A673 (cell line): ENCODE measurements at places on chromosomes 4 and X.

DNA sequence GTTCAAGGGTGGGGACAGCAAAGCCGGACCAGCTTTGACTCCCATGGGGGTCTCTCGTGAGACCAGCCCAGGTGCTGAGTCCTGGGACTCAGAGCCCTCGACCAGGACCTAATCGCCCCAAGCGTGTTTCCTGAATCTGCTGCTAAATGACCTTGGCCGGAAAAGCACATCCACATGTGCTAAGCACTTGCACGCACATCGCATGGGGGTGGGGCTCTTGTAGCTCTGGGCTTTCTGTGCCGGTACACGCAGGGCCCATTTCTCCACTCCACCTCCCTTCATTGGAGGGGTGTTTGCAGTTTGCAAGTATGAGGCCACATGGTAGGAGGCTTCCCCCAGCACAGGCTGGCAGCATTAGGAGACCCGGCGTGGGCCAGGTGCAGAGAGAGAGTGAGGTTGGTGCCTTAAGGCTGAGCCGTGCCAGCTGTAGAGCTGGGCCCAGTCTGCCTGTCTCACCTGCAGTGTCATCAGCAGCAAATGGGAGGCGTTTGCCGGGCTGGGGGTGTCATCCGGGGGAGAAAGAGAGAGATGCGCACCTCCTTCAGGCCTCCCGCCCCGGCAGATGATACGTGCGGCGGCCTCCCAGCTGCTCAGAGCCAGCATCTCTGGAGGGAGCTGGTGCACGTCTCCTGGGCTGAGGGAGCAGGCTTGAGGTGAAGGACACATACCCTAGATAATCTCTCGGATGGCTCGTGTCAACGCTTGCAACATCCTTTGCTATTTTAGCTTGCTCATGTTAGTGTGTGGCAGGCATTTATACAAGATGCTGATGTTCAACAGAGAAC is 45.2 kb upstream of the CLCN4 start:
- no peaks in the 10 kb centered on the region for H3K27me3 ChIP-seq
- H3K4me1 ChIP-seq, result no peaks in the 10 kb centered on the region
- no peak overlapping the region for H3K4me3 ChIP-seq
- peaks cover 1% of the 10 kb centered on the region for H3K36me3 ChIP-seq

DNA sequence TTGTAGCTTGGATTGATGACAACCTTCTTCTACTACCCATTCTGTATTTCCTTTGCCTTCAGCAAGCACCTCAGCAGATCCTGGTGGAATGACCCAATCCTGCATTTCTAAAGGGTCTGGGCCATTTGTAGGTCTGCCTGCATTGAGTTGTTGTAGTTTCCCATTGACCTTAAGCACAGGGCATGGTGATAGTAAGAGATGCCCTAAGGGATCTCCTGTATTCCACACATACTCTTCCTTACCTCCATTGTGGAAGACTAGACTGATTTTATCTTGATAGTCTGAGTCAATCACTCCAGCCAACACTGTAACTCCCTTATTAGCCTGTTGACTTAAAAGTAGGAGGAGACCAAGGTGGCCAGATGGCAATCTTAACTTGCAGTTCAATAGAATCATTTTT is 184.5 kb downstream of the GRIA2 start:
- H3K27ac ChIP-seq, result no peak overlapping the region
- no peaks in the 10 kb centered on the region for H3K4me1 ChIP-seq
- H3K4me3 ChIP-seq, result no peak overlapping the region
- H3K36me3 ChIP-seq, result no peaks in the 10 kb centered on the region
- H3K27me3 ChIP-seq, result no peaks in the 10 kb centered on the region
- DNase-seq, result no peak

GRCh38 chrX:7215842-7216241 is 67.9 kb upstream of the PUDP start:
- no peaks in the 10 kb centered on the region for H3K27me3 ChIP-seq
- no peak for DNase-seq
- H3K27ac ChIP-seq, result no peak overlapping the region
- H3K36me3 ChIP-seq, result no peaks in the 10 kb centered on the region
- no peaks in the 10 kb centered on the region for H3K4me1 ChIP-seq
- no peak overlapping the region for H3K4me3 ChIP-seq

DNA sequence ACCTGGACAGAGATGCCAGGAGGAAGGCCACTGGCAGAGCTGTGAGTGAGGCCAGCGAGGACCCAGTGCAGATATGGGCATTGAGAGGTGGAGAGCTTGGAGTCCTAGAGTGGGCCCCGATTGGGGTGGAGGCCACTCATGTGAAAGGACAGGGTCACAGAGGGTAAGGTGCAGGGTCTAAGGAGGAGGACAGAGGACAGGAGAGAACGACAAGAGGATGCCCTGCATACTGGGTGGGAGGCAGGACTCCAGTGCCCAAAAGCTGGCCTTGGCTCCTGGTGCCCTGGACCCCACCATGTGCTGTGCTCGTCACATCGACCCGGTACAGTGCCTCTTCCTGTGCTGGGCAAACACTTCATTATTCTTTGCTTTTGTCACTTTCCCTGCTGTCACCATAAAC is 66.7 kb downstream of the NAT8L start:
- H3K27ac ChIP-seq, result no peak overlapping the region
- no peaks in the 10 kb centered on the region for H3K36me3 ChIP-seq
- no peaks in the 10 kb centered on the region for H3K4me1 ChIP-seq
- H3K27me3 ChIP-seq, result no peaks in the 10 kb centered on the region

DNA sequence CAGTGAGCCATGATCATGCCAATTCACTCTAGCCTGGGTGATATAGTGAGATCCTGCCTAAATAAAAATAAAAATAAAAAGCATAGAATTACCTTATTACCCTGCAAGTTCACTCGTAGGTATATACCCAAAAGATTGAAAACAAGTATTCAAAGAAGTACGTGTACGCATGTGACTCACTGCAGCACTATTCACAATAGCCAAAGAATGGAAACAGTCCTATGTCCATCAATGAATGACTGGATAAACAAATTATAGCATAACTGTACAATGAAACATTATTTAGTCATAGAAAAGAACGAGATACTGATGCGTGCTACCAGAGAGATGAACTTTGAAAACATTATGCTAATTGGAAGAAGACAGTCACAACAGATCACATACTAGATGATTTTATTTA is 204.6 kb upstream of the DIAPH2 start:
- no peak for DNase-seq
- H3K27ac ChIP-seq, result no peak overlapping the region
- H3K4me3 ChIP-seq, result no peak overlapping the region
- H3K27me3 ChIP-seq, result no peaks in the 10 kb centered on the region
- H3K4me1 ChIP-seq, result no peaks in the 10 kb centered on the region

GRCh38 chr4:30245140-30245539 is 475.0 kb upstream of the PCDH7 start:
- H3K4me1 ChIP-seq, result no peaks in the 10 kb centered on the region
- H3K36me3 ChIP-seq, result no peaks in the 10 kb centered on the region
- no peak overlapping the region for H3K27ac ChIP-seq
- DNase-seq, result no peak
- no peaks in the 10 kb centered on the region for H3K27me3 ChIP-seq
